Mucosa of gallbladder (tissue), 1 donor: ENCODE measurements at places on chromosomes 4 and X. TPM values are rescaled to one million over a fixed set of nuclear protein-coding genes. Genes with fewer than 3 reads are reported as not detected.

The SASH3 gene
- 13.6 TPM for total RNA-seq

The GRIA3 gene
- total RNA-seq, result 4.8 TPM

The FUNDC2 gene
- 82.7 TPM for total RNA-seq

The BTK gene
- 8.2 TPM for total RNA-seq

The MGARP gene
- total RNA-seq, result 0.81 TPM

The FGD1 gene
- total RNA-seq, result 5.4 TPM

The IL9R gene
- total RNA-seq, result 0.86 TPM
